ENCODE measurements at places on chromosomes 13 and 19.

DNA sequence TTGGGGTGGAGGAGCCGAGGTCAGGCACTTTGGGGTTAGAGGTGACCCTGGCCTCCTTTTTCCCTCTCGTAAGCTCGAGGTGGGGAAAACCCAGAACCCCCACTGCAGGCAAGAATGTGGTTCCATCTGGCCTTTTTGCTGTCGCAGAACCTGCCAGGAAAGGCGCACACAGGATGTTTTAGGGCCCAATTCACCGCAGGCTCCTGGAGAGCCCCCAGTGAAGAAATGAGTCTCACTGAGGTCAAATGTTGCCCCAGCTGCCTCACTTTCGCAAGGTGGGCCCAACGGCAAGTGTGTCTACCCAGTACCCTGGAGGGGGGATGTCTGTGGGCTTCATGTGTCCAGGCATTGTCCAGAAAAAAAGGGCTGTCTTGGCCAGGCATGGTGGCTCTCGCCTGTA is 61.8 kb downstream of the PEX11G start:
- no peak for DNase-seq

DNA sequence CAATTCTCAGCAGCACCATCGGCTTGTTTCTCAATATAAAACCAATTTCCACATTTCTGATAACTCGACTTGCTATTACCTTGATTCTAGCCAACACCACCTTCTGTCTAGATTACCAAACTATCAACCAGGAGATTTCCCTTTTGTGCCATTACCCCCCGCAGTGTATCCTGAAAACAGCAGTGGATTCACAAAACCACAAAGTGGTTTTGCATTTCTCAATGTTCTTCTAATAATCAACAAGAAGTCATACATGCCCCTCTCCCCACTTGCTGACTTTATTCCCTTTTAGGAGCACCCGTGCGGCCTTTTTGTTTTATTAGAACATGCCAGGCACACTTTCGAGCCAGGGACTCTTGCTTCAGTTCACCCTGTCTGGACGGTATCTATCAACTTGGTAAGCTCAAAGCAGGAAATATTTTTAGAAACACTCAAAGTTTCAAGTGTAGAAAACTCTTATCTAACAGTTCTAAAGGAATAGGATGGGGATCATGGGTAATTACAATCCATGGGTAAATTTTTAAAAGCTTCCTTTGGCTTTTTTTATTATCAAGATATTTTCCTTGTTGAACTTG is 967.4 kb downstream of the EFNB2 start:
- no peak for DNase-seq

DNA sequence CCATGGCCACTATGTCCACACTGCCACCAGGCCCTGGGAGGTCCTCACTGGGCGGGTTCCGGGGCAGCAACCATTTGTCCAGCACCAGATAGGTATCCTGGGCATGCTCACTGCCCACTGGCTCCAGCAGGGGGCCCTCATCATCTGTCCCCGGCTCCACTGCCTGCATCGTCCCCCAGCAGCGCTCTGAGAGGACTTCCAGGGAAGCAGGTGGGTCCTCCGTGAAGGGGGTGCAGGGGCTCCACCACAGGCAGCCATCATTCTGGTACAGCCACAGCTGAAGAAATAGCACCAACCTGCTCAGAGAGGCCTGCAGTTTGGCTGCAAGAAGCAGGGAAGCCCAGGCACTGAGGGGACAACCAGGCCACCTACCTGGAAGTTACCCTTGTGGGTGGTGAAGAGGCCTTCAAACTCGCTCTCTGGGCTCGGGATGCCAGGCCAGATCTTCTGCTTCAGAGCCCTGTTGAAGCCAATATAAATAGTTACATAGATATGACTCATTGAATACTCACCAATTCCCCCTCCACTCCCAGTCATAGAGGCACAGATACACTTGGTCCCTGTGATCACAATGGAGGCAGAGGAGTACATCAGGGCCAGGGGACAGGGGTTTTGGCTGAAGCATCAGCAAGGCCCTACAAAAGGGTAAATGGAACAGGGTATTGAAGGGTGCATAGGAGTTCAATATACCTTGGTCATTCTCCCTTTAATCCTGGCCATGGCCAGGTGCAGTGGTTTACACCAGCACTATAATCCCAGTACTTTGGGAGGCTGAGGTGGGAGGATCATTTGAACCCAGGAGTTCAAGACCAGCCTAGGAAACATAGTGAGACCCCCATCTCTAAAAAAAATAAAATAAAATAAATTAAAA is 4.1 kb downstream of the SWSAP1 start:
- DNase-seq: peak; percentile 74

DNA sequence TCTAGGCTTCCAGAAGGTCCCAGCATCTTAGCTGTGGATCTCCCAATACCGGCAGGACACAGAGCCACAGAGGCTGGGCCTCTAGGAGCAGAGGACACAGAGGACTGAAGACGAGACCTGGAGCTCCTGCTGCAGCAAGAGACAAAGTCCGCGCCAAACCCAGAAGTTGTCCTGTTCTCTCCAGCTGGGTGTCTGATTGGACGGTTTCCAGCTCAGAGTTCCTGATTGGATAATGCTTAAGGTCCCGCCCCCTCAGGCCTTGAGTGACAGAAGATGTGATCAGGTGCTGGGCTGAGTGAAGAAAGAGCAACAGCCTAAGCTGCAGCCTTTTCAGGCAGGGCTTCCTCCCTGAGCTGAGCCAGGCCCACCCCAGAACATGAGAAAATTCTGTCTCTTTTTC is 59.9 kb upstream of the ZNF85 start:
- DNase-seq: no peak

- DNase-seq: no peak
These were observed 2.6 kb downstream of the VAV1 start for GRCh38 chr19:6774821-6775707.

GRCh38 chr19:38139122-38139521 is 84.9 kb downstream of the DPF1 start:
- DNase-seq: no peak

DNA sequence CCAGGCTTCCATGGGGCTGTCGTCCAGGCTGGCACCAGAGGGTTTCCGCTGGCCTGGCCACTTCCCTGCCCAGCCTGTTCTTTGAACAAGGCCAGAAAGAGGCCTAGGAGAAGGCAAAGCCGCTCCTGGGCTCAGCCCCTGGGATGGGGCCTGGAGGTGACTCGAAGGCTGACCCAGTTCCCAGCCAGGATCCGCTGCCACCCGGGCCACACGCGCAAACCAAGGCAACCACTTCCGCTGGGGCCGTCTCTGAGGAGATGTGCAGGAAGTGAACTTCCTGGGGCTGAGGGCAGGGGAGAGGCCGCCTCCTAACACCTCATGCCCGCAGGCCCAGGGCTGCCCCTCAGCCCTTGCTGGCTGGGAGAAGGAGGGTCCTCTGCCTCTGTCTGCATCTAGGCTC is 15.2 kb downstream of the PLEKHF1 start:
- DNase-seq: no peak

- no peak for DNase-seq
These were observed 26.2 kb downstream of the RAP2A start for GRCh38 chr13:97460004-97460775.

DNA sequence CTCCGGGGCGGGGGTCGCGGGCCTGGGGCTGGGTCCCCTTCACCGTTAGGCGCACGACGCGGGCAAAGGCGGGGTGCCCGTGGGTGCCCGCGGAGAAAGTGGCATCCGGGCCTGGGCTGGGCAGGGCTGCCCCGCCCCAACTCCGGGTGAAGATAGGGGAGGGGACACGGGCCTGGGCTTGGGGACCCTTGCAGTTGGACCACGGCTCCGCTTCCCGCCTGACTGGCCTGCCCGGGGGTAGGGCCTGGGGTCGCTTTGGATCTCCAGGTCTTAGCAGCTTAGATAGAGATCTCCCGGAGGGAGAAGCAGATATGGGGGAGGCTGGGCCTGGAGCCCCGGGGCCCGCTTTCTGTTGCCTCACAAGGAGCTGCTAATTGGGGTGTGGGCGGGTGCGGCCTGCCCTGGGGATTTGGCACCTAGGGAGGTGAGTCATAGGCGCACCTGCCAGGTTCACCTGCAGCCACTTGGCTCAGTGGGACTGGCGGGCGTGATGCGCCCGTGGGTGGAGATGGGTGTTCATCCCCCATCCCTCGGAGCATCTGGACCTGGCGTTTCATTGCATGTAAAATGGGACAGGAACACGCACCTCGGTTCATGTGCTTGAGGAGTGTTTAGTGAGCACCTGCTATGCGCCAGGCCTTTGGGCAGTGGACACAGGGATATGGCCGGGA is 585 bp downstream of the MAP1S start:
- DNase-seq: no peak

DNA sequence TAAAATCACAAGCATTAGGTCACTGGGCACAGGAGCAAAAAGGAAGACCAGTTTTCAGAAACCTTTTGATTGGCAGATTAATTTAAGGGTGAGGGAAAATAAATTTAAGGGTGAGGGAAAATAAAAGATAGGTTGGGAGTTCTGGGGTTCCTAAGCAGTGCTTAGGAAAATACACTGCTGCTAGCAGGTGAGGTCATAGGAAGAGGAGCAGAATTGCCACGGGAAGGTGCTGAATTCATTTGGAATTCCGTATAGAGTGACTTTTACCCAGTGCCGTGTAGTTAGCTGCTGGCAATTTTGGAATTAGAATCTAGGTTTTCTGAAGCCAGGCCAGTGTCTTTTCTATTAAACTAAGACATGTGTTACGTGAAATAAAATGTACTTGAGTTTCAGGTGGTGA is 59.8 kb downstream of the DGKH start:
- no peak for DNase-seq

GRCh38 chr13:51647067-51647466 is 62.8 kb downstream of the WDFY2 start:
- no peak for DNase-seq

DNA sequence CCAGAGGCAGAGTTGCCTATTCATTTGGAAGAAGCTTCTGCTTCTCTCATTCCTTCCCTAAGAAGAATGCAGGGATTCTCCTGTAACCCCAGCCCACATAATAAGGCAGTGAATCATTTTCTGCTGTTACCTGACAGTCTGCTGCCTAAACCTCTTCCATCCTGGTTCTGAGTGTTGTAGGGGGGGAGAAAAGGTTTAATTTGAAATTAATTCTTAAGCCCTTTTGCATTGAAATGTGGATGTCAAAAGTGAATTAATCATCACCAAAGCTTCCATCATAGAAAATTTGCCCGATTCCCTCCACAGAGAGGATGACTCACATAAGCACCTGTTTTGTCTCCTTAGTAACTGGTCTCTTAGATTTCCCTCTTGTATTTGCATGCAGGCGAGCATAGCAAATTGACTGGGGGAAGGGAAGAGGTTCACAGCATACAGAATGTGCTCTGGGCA is 146.7 kb upstream of the FNDC3A start:
- no peak for DNase-seq

DNA sequence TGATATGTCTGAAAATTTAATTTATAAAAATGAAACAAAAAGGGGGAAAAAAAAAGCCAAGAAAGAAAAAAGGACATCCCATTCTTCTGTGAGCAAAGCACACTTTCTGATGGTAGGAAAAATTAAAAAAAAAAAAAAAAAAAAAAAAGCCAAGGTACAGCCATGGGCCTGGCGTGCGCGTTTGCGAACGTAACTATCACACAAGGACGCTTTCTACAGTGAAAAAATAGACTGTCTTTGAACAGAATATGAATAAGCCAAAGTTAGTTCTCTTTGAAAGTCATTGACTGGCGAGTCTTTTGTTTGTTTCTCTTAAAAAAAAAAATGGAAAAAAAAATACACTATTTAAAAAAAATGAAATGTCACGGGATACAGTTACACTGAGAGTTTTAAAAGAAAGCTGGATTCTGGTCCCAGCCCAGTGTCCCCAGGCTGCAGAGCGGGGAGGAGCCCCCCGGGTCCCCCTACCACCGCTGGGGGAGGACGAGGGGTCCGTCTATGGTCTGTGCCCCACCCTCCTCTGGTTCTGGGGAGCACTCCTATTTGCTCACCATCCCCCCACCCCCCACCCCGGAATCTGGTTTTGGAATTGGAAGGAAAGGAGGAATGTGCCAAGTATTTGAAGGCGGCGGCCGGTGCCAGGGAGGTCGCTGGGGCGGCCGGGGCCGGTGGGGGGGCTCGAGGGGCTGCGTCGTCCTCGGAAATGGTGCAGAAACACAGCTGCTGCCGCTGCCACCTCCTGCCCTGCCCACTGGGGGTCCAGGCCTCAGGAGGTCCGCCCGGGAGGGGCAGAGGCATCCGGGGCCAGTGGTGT is 134.5 kb downstream of the PTPRS start:
- DNase-seq: no peak

DNA sequence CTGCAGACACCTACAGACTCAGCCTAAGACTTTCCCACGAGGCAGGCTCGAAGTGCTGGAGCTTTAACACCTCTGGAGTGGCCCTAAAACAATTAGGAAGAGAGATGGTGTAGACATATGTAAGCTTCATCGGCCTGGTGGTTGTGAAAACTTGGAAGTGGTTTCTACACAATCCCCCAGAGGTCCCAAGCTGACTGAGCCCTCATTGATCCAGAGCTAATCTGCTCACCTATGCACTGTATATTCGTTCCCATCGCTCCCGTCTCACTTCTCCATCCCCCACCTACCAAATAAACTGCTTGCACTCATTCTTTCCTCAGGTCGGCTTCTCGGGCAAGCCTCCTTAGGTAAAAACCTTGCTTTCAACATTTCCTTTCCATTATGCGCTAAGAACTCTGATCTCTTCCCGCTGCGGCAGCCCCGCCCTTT is 767 bp upstream of the ZNF793 start:
- DNase-seq: no peak

DNA sequence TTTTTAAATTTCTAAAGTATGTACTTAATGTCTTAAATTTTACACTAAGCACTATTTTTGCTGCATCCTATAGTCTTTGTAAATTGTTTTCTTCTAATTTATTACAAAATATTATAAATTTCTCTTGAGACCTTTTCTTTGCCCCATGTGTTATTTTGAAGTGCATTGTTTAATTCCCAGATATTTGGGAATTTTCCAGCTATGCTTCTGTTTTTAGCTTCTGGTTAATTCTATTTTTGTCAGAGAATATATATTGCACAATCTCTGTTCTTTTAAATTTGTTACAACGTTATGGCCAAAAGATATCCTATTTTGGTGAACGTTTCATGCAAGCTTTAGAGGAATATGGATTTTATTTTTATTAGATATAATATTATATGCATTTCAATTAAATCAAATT is 917.4 kb upstream of the MIR17HG start:
- no peak for DNase-seq

DNA sequence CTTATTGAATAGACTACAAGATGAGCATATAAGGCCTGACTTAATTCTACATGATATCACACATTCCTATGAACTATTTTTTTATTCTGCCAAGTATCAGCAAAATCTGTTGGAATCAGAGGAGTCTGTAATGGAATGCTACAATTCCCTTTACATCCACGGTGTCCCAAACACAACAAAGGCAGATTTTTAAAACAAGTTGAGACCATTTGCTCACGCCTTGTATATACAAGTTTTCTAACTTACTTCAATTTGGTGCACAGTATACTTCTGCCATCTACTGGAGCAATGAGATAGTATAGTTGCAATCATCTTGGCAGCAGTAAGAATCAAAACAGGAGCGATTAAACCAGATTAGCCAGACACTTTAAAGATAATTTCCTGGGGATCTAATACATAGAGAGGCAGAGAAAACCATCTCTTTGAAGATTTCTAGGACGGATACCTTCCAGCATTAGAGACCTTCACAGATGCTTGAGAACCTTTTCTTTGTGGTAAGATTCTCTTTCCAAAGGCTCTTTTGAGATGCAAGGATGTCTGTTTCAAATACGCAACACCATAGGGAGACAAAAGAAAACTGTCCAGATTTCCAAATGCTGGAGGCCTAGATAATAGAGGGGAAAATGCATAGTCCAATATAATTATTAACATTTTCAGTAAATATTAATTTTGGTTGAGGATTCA is 302.0 kb upstream of the MIR17HG start:
- DNase-seq: no peak

Data from neural crest cell (in vitro differentiated cells).